CD14-positive monocyte (primary cell): ENCODE measurements at places on chromosomes 1 and 21.

GRCh38 chr1:40309374-40310128 is 7.5 kb downstream of the COL9A2 start:
- DNase-seq: no peak

- DNase-seq: no peak
Observed at GRCh38 chr1:24387636-24388175, 25.9 kb downstream of the STPG1 start.

- no peak for DNase-seq
Observed at GRCh38 chr1:221264848-221265247, 385.6 kb downstream of the HLX start.

DNA sequence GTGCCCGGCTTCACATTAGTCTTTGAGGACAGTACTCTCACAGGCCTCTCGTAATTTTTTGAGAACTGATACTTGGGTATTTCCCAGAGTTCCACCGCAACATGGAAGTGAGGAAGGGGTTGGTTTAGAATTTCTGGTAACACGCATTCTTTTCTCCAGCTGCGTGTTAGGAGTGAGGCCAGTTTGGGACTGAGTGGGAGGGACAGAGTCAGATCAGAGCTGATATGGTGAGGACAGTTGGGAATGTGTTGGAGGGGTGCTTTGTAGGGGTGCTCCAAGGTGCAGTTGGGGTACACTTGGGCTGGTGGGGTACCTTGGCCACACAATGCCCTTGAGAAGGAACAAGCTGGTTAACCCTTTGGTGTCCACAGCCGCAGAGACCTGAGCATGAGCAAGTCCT is 6.7 kb downstream of the FBXO6 start:
- DNase-seq: peak; percentile 73

- no peak for DNase-seq
Observed at GRCh38 chr1:88021529-88021928, 662.5 kb upstream of the PKN2 start.

GRCh38 chr1:117622726-117623125 is 16.9 kb downstream of the TENT5C start:
- no peak for DNase-seq

GRCh38 chr1:189696297-189696696 is 781.4 kb downstream of the BRINP3 start:
- DNase-seq: no peak

- no peak for DNase-seq
Observed at GRCh38 chr21:16912075-16912474, 600.8 kb upstream of the CXADR start.

- no peak for DNase-seq
Observed at GRCh38 chr21:40067751-40068150, 200.5 kb downstream of the PCP4 start.

- DNase-seq: peak; percentile 83
Observed at GRCh38 chr1:24930260-24931145, at the start of gene RUNX3. TSS of gene RUNX3 (minus strand) at chr1:24930276. CDS start at chr1:24929868, 408 bp downstream.

GRCh38 chr1:223811634-223812101 is 34.1 kb downstream of the TP53BP2 start:
- DNase-seq: peak; percentile 58

GRCh38 chr1:89978755-89979154 is 16.2 kb upstream of the ZNF326 start:
- DNase-seq: no peak

DNA sequence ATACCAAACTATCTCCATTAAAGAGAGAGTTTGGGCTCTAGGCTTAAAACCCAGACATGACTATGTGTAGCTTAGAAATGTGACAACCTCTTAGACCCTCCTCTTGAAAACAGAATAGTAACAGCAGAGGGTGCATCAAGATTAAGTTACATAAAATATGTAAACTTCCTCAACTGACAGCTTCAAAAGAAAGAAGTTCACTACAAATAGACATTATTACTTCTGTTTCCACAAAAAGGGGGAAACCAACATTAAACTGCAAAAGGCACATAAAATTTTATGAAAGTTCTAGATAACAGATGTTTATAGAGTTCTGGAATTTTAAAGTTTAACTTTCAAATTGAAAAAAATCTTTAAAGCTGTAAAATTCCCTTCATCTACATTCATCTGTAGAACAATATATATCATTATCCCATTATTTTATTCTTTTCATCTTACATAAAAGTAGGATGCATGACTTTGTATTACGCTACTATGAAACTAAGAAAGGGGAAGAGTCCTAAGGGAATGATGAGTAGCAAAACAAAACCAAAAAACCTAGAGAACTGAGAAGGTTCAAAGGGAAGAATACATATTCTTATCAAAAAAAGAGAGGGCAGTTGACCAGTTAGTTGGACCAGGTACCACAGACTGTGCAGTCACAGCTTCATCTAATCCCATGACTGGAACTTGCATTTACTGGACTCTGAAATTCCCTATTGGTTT is 177.0 kb downstream of the SIPA1L2 start:
- peak; percentile 4 for DNase-seq

DNA sequence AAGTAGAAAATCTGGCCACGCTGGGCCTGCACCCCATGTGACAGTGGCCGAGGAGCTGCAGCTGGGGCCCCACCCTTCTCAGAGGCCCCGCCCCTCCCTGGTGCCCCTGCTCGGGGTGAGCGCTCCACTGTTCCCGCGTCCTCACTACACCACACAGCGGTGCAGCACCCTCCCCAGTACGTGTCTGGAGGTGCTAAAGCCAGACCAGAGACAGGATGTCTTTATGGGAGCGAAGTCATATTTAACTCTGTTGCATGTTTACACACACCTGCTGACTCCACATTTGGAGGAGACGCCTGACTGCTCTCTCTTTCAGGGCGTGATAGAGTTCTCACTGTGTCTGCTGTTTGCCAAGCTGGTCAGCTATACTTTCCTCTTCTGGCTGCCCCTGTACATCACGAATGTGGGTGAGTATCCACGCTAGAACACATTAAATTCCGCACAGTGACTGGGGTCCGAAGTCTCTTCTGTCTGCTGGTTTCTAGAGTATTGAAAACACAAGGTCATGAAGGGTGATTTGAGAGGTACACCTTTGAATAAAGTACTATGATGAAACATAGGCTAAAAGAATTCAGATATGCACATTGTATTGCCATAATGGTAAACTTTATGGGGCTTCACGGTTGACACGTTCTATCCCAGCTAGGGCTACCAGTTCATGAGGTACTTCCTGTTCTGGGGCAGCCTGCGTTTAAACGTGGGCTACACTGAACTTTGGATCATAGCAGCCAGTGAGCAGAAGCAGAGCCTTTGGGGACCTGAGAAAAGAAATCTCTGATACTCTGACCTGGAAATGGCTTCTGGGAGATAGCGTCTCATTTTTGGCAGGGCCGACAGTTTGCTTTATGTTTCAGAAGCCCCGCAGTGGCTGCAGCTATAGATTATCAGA is 48.4 kb downstream of the SLC37A1 start:
- no peak for DNase-seq

- DNase-seq: no peak
Observed at GRCh38 chr1:15627343-15627988, 10.2 kb downstream of the DDI2 start.

- DNase-seq: no peak
Observed at GRCh38 chr21:32612999-32613337, 791 bp upstream of the CFAP298 start.

GRCh38 chr1:232182236-232182635 is 447.7 kb downstream of the SIPA1L2 start:
- no peak for DNase-seq

DNA sequence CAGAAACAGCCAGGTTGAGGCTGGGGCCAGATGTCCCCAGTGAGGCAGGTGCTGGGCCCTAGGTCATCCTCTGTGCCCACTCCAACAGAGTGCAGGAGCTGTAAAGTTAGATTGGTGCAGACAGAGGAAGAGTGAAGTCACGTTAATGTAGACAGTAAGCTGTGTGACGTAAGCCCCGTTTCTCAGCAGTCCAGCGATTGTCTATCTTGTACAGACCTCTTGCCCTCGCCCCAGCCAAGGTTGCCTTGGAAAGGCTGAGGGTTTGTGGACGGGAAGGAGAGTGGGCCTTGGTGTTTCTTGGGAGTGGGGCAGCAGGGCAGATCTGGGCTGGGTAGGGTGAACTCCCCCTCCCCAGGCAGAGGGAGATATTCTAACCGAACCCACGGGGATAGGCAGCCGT is 13.5 kb downstream of the FAAH start:
- DNase-seq: no peak
